Stimulated activated CD4-positive, alpha-beta T cell treated with anti-CD3 and anti-CD28 coated beads, Interleukin-15, amount 100 ng/mL, for 1 hour (primary cell): ENCODE measurements at places on chromosomes 3 and 15.

GRCh38 chr3:8773941-8774542, 4.6 kb upstream of the OXTR start:
- no peak for DNase-seq

GRCh38 chr15:73862276-73862675, 11.1 kb upstream of the TBC1D21 start:
- DNase-seq: no peak

GRCh38 chr3:150736316-150736719, 26.7 kb downstream of the SIAH2 start:
- DNase-seq: no peak

DNA sequence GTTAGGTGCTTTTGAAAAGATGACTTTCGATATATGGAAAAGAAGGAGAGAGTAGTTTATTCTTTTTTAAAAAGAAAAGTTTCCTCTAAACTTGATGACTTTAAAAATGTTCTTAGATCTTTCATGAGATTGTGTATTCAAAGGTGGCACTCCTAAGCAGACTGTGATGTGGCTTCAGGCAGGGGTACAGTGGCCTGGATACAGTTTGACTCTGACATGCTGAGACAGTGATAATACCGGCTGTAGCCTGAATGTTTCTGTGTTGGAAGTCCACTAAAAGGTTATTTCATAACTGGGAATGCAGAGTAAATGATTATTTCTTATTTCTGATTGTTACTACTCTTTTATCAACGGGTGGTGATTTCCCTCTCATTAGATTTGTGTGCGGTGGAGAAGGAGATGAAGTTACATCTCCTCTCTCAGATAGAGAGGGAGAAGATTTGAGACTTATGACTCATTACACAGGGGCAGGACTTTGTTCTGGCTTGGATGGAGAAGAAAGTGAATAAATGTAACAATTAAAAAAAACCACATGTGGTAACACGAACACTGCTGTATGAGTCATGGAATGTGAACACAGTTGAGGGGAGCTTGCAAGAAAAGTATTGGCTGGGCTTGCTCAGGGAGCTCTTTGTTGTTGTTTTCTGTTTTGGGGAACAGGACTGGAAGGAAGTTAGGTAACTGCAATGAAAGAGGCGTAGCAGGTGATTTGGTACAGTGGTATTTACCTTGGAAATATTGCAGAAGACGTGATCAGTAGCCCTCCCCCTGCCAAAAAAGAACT, 21.6 kb downstream of the SPTSSB start:
- DNase-seq: no peak

DNA sequence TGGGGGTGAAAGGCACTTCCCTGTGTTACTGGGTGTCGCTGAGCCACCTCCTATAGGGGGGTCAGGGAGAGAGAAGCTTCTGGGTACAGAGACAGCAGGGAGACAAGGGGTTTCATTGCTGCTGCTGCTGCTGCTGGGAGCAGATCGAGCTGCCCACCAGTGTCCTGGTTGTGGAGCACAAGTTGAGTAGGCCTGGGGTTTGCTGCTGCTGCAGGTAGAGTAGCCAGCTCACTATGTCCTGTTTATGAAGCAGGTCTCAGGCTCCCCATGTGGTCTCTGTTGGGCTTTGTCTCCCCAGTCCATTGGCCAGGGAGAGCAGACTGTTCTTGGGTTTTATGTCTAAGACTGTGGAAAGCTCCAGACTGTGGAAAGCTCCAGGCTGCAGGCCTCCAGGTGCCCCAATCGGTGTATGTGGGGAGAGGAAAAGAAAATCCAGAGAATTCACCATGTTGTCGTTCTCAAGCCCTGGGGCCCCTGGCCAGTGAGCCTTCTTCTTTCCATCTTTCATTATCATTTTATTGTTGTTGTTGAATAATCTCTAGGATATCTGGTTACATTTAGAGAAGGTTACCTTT, 157.8 kb downstream of the ADAMTS17 start:
- DNase-seq: no peak

DNA sequence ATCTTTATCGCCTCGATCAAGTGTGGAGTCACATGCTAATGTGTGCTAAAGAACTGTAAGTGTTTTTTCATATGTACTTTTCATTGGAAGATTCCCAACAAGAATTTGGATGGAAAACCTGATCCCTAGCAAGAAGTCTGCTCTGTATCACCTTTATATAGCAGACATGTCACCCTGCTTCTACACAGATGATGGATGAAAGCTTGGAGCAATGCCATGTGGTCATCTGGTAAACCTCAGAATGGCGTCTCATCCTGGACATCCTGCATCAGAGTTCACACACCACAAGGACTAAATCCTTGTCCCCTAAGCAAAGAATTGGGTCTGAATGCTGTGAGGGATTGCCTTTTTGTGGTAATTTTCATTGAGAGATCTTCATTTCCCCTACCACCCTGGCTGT, 42.1 kb upstream of the CTDSPL start:
- no peak for DNase-seq

GRCh38 chr3:46557814-46558183, 8.3 kb downstream of the LRRC2 start:
- no peak for DNase-seq

GRCh38 chr15:48002767-48003166, 118.0 kb upstream of the SLC24A5 start:
- DNase-seq: no peak

- DNase-seq: no peak
Measured at GRCh38 chr15:64693134-64693533, 82.3 kb downstream of the RBPMS2 start.

DNA sequence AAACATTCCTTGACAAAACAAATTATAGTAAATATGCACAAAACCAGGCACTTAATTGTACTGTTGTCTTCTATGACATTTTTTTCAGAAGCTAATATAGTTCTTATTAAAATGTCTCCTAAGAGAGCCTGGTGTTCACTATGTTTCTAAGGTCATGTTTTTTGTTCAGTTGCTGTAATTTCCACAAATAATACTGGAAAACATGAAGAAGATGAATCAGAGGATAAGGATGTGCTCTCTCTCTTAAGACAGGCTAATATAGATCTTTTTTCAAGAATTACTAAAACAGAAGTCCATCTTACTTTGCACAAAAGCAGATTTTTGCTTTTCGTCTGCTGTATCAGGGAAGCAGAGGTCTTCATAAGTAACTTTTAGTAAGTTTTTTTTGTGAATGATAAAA, 823.0 kb upstream of the NECTIN3 start:
- DNase-seq: no peak

DNA sequence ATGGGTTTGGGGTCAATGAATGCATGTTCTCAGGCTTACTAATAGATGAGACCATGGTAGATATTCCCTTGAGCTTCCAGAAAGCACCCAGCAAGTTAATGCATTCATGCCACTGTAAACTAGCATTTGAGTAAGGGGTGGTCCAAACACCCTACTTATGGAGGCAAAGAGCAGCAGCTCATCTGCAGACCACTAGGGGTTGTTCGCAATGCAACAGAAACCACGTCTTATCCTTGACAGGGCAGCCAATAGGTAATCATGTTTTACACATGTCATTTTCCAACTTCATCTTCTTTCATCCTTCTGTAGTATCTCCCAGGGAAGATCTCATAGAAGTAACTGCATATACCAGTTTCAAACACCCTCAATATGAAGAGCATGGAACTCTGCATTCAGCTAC, 330.2 kb downstream of the RORA start:
- no peak for DNase-seq

DNA sequence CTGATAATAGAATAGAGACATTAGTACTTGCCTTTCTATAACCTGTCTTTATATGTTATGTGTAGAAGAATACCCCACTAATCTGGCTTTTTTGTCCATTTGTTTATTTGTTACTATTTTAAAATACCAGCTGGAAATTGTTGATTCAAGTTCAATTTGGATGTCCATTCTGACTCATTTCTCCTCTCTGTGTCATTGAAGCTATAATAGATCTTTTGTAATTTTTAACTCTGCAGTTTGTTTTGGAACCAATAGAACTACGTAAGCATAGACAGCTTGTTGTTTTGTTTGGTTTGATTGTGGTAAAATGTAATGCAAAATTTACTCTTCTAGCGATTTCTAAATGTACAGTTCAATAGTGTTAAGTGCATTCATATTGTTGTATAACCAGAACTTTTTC, 390.4 kb downstream of the ZIC1 start:
- DNase-seq: no peak

DNA sequence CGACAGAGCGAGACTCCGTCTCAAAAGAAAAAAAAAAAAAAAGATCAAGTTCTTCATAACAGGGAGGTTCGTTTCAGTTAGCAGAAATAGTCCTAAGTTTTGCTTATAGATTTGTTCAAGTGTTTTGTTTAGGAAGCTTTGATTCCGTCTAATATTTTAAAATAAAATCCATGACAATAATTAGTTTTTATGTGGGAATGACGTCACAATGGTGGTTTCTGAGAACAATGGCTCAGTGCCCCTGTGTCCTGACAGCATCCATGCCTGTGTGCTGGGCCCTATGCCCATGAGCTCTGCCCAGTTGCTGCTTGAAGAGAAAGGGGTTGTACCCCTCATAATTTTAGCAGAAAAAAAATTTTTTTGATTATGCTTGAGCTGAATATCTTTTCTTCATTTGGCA, 134.0 kb downstream of the SST start:
- no peak for DNase-seq

DNA sequence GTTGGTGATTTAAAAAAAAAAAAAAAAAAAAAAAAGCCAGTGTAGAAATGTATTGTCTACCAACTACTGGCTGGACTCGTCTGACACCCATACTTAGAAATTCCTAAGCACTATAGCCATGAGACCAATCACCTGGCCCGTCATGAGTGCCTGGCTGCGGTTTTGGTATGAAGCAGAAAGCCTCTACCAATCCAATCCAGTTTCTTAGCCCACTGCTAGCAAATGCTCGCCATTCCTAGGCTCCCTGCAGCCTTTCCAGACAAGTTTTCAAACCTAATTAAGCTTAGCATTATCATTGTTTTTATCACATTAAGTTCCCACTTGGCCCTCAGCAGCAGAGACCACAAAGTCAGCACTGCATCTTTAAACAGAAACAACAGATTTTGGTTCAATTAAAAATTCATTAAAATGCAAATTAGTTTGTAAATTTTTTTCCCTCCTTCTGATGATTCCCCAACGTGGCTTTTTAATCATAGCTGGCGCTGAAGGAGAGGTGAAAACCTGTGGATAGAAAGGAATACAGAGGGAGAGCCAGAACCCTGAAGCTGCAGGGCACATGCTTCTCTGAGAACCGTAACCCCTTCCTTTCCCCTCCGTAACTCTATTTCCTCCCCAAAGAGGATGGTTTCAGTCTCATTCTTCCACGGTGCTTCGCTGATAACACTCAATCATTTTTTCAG, 32.2 kb upstream of the ST8SIA2 start:
- no peak for DNase-seq

- DNase-seq: no peak
Measured at GRCh38 chr3:195068084-195069080, 202.6 kb downstream of the XXYLT1 start.

DNA sequence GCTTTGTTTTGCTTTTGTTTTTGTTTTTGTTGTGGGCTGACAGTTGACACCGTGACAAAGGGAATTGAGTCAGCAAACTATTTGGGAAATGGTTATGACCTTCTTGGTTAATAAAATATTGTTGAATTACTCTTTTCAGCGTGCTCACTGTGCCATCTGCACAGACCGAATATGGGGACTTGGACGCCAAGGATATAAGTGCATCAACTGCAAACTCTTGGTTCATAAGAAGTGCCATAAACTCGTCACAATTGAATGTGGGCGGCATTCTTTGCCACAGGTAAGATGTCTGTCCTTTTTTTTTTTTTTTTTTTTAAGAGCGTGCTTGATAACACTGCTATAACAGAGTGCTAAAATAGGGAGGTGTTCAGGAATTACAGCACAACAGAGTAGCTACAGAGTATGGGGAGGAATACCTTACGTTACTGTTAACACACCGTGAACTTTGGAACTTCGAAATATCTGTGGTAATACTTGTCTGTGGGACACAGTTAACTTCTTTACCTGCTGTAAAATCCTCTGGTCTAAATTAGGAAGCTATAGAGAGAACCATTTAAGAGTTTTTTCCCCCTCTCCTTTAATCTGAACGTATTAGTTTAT, 48.2 kb downstream of the PRKCI start:
- no peak for DNase-seq

DNA sequence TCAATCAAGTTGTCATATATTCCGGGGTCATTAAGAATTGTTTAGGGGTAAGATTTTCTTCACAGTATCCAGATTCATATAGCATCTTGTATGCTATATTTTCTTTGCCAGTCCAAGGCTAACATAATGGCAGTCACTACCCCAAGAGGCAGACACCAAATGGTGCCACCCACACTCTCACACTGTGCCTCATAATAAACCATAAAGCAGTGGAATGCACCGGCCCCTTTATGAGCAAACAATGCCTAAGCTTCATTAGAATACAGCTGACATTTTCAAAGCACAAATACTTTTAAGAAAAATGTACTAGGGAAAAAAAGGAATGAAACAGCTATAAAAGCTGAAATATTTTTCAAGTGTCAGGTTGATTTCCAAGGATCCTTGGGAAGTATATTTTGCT, 121.6 kb downstream of the TFDP2 start:
- no peak for DNase-seq
